Mesangial cell (primary cell): ENCODE measurements at places on chromosomes 16 and 17. TPM values are rescaled to one million over a fixed set of nuclear protein-coding genes. Genes with fewer than 3 reads are reported as not detected.

Gene SLC6A2
- not detected in 2 replicates for total RNA-seq

Gene PIRT
- total RNA-seq: not detected in 2 replicates

Gene PNMT
- total RNA-seq: 1.4 TPM in 1 of 2 replicates, not detected in the other

Gene ITGA2B
- 0.13 and 0.16 TPM in 2 replicates for total RNA-seq

Gene USP43
- 4.6 and 8.4 TPM in 2 replicates for total RNA-seq
